Stimulated activated CD8-positive, alpha-beta memory T cell treated with anti-CD3 and anti-CD28 coated beads, Interleukin-15, amount 100 ng/mL, for 4 hours (primary cell): ENCODE measurements at places on chromosomes 12 and 14.

DNA sequence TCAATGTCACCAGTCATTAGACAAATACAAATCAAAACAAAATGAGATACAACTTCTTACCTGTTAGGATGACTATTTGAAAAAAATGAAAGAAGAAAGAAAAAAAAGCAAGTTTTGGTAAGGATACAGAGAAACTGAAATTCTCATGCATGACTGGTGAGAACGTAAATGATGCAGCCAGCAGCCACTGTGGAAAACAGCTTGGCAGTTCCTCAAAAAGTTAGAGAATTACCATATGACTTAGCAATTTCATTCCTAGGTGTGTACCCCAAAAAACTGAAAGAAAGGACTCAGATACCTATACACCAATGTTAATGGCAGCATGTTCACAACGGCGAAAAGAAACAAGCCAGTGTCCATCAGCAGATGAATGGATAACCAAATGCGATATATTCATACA, 26.6 kb downstream of the NINJ2 start:
- DNase-seq: no peak

DNA sequence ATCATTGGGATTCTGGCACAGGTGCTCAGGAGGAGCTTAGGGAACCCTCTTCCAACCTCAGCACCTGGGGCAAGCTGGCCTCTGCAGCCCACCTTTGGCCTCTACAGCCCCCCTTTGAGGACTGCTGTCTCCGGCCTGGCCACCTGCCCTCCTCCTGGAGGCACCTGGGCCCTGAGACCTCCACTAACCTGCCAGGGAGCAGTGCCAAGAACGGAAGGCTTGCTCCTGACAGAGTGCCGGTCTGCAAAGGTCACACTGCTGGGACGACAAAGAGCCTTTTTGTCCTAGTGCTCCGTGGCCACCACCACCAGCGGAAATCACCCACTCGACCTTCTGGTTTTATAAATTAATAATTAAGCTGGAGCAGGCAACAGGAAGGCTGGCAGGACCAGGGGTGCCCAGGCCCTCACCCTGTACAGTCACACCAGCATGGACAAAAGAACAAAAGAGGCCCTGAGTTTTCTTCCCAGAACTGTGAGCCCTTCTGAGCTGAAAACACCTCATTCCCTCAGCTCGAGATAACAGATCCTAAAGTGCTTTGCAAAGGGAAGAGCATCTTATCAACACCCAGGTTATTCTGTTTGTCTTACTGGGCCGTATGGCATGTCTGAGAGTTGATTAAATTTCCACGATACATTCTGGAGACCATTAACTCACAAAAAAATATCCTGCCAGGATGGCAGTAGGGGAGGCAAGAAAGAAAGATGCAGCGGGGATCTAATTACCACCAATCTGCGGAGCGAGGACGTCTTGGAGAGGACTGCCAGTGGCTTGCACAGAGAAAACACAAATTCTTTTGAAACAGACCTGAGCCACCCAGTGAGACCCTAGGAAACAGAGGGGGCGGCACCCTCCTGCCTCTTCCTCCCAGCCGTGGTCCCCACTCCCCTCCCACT, 8.2 kb downstream of the TESC start:
- DNase-seq: no peak

- no peak for DNase-seq
Measured at GRCh38 chr12:466039-466438, 6.3 kb downstream of the B4GALNT3 start.

DNA sequence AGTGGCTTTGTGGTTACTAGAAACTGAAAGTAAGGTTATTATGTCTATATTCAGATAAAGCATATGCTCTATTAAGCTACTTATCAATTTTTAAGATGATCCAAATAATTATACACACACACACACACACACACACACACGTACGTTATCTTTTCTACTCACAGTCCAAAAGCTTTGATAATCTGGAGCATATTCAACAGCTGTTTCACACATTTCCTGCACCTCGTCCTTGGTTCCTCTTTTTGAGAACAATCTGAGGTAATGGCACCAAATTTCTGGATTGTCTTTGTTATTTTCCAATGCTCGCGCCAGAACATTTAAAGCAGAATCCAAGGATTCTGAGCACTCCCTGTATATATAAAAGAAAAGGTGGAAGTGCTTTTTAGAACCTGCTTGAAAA, 37.5 kb downstream of the ZFC3H1 start:
- no peak for DNase-seq

DNA sequence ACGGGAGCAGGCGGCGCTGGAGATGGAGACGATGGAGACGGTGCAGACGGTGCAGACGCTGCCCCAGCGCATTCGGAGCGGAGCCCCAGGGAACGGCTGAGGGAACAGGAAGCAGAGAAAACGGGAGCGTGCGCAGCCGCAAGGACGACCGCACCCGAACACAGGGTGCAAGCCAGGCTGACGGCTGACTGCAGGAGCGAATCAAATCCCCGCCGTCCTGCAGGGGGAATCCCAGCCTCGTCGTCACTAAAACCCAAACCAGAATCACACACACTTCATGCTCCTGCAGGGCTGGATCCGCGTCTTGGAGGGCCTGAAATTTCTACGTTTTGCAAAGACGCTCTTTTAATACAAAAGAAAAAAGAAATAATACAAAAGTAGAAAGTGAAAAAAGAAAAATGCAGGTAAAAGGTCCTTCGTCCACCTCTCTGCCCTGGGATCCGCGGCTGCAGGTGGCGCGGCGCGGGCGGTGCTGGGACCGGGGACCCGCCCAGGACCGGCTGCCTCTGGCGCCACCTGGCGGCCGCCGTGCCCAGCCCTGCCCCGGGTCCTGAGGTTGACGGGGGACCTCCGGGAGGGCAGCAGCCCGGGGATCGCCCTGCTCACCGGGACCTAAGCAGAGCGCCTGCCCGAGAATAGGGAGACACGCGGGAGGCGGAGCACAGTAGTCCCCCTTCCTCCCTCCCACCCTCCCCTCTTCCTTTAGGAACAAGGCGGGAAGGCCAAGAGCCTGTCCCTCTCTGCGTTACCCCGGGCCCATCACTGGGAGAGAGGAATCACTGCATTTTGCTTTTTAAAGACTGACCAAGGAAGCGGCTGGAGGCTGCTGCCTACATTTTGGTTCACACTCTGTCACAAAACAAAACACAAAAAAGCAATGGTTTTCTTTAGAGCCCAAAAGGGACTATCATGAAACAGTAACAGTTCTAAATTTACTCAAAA, 20.1 kb downstream of the STX2 start:
- peak; percentile 58 for DNase-seq

DNA sequence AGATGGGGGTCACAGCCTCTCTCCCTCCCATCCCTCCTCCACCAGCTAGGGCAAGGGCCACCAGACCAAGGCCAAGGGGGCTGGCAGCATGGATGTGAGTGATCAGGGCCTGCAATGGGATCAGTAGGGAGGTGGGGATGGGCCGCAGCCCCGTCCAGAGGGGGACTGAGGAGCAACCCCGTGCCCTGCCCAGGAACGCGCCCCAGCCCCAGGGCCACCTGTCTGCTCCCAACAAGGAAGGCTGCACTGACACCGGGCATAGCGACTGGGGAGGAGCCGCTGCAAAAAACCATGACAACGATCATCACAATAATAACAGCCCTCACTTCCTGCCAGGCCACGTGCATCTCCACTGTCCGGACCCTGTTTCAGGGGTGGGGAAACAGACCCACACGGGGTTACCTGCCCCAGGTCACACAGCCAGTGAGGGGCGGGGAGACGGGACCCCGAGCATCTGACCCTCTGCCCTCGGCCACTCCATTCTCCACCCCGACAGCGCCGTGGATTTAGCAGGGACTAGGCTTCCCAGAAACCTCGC, 24.3 kb downstream of the NCOR2 start:
- DNase-seq: no peak

DNA sequence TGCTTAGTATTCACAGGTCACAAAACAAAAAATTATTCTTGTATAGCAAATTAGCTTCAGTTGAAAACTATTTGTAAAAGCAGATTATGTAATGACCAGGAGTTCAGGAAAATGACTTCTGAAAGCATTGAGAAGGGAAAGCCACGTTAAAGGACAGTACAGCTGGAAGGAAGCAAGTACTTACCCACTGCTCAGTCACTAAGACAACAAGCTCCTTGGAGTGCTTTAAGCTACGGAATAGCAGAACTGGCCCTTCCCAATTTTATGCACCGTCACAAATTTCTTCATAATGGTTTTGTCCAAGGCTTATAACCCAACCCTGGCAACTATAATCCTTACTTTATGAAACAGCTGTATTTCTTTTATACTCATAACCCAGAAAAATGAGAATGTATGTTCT, 13.0 kb upstream of the SNAPC1 start:
- DNase-seq: no peak

- no peak for DNase-seq
Measured at GRCh38 chr14:103304706-103305105, 29.3 kb upstream of the EIF5 start.

DNA sequence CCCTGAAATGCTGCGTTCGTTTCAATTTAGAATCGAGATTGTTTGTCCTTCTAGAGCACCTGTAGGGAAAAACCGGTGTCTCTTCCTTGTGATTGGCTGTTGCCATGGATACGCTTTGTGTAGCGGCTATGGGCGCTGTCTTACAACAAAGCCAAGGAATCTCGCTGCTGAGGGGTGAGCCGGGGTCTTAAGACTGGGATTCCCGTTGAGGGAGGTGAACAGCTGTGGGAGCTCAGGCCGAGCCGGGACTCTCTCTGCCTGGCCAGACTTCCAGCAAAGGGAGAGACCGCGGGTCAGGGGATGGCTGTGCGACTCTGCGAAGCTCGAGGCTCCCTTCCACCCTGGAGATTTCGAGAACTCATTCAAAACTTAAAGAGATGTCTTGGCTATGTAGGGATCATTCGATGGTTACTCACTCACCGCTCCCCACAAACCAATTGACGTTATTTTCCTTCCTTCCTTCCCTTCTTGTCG, at the start of the genes LRRIQ1 and TSPAN19:
LRRIQ1 (plus strand) TSS at position 118 of the 474 bp plus-strand sequence. CDS start 1,826 bp downstream, outside the sequence.
TSPAN19 (minus strand) TSS at position 44 of the 474 bp plus-strand sequence. CDS start 6,331 bp downstream, outside the sequence.
- DNase-seq: no peak

GRCh38 chr14:99938376-99938775, 126.8 kb upstream of the EVL start:
- no peak for DNase-seq

- no peak for DNase-seq
Measured at GRCh38 chr14:105526776-105527380, 495 bp downstream of the TMEM121 start.

DNA sequence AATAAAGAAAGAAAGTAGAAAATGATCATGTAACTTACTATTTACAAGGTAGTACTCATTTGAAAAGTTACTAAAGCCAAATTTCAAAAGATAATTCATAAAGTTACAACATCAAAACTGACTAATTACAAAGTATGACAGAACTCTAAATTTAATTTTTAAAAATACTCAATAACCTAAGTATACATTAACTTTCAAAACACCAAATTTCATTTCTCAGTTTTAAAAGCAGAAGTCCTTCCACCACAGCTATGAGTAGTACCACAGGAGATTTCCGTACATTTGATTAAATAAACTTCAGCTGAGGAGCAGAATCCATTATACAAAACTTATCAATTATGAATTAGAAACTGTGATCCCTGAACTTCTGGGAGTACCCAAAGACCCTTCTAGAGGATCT, 100.8 kb upstream of the BBS10 start:
- DNase-seq: no peak

- DNase-seq: no peak
Measured at GRCh38 chr14:51082349-51082748, 12.6 kb downstream of the TRIM9 start.
